ENCODE measurements at places on chromosomes 7 and 10. TPM values are rescaled to one million over a fixed set of nuclear protein-coding genes. Genes with fewer than 3 reads are reported as not detected.

RET gene
- 0.94 TPM for total RNA-seq

SYT15 gene
- total RNA-seq, result 0.20 TPM

TMEM225B gene
- 0.15 TPM for total RNA-seq

ZNF777 gene
- 8.1 TPM for total RNA-seq

DGKB gene
- total RNA-seq, result not detected

NAMPT gene
- 200 TPM for total RNA-seq

FKBP6 gene
- total RNA-seq, result not detected

SH2D4B gene
- not detected for total RNA-seq

AIFM2 gene
- total RNA-seq, result 6.2 TPM

PHF14 gene
- total RNA-seq, result 15.3 TPM

NXPH1 gene
- not detected for total RNA-seq

IGF2BP3 gene
- total RNA-seq, result 100 TPM

SYT15B gene
- not detected for total RNA-seq

CAV1 gene
- 1,819 TPM for total RNA-seq
